ENCODE measurements at places on chromosomes 4 and X.

GRCh38 chr4:2151544-2151943, 90.4 kb downstream of the HAUS3 start:
- DNase-seq, result no peak

DNA sequence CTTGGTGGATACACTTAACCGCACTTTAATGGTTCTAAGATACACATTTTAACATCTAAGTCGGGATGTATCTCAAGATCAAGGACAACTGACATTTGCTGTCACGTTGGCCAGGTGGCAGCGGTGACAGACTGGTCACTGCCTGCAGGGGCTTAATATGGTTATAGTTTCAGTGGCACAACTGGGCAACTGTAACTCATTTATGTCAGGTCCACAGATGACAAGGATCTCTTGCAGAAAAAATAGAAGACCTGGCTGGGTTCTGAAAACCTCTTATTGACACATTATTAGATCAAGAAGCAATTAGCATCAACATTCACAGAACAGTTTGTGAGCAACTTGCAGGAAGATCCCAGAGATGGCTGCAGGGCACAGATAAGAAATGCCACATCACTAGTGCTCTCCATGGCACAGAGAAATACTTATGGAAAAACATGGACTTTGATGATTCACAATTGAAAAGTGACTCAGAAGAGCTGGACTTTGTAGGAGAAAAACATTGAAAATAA, 99.6 kb upstream of the SORBS2 start:
- no peak for DNase-seq

- no peak for DNase-seq
Measured at GRCh38 chr4:15164571-15164970, 162.3 kb downstream of the CPEB2 start.

GRCh38 chr4:139509727-139510410, 46.1 kb downstream of the SETD7 start:
- DNase-seq, result no peak

- peak; percentile 49 for DNase-seq
Measured at GRCh38 chrX:153966841-153967535, 4.6 kb downstream of the HCFC1 start.

GRCh38 chrX:65841263-65841662, 173.8 kb downstream of the MSN start:
- no peak for DNase-seq

GRCh38 chrX:11398785-11399184, 105.6 kb downstream of the AMELX start:
- DNase-seq, result no peak

DNA sequence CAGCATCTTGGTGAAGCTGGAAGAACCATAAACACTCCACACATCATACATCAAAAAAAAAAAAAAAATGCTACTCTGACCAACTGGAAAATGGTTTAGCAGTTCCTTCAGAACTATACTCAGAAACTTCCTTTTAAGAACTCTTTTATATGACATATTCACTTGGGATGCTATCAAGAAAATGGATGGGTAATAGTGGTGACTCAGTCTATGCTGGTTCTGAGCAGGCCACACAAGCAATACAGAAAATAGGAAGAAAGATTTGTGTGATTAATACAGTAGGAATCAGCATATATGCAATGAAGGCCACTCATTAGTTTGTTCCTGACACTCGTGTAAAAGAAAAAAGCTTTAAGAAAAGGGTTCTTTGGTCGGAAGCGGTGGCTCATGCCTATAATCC, 123.5 kb upstream of the FAT4 start:
- DNase-seq, result no peak

GRCh38 chr4:70062000-70062399, 11.8 kb downstream of the HTN1 start:
- no peak for DNase-seq

GRCh38 chr4:182245541-182246215, 2.5 kb downstream of the TENM3 start:
- DNase-seq, result no peak

DNA sequence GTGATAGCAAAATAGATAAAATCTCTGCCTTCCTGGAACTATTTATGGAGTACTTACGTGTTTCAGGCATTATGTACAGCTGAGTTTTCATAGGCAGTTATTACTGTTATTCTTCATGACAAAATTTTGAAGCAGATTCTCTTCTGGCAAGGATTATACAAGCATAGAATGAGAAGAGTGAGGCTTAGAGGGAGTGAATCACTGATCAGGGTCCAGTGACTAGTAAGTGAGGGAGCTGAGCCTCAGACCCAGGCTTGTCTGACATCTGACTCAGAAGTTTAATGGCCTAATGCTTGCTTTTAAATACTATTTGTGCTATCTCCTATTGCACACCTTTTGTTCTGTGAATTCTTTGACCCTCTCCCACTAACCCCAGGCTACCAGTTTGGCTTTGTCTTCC, 110.6 kb downstream of the DTHD1 start:
- no peak for DNase-seq

DNA sequence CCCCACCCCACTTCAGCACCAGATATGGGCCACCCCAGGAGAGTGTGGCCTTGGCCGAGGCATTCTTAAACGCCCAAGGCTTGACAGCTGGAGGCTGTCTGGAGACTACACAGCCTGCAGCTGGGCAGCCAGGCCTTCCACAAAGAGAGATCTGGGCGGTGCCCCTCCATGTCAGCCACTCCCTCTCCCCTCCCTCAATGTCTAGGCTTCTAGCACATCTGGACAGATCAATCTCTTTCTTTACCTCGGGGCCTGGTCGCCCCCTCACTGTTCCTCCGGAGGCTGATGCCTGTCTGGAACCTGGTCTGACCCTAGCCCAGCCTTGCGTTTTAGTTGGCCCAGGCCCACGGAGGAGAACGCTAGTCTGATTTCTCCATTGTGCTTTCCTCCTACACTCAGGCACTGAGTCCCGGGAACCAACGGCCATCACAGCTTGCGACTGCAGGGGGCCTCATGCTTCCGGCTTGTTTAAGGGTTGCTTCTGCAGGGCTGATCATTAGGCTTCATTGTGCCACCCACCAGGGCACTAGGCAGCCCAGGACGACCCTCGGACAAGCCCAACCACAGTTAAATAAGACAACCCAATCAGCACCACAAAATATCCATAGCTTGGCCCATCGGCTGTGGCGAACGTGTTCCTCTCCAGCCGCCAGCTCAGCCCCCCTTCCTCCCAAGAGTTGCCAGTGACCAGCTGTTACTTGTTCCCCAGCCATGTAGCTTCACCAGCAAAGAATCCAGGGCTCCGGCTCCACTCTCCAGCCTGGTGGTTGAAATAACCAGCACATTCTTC, 200.6 kb downstream of the BCOR start:
- DNase-seq, result no peak
